ENCODE measurements at places on chromosomes 5 and 9. TPM values are rescaled to one million over a fixed set of nuclear protein-coding genes. Genes with fewer than 3 reads are reported as not detected.

The OSMR gene
- 33.0 TPM for total RNA-seq

The PKD2L2 gene
- not detected for total RNA-seq

The COL5A1 gene
- 78.6 TPM for total RNA-seq

GRCh38 chr9:134007150-134007549, 15.0 kb upstream of the VAV2 start:
- no peak for DNase-seq

GRCh38 chr5:135135530-135136226, 101.7 kb upstream of the PITX1 start:
- no peak for DNase-seq

- no peak for DNase-seq
These were observed 21.8 kb downstream of the MTMR12 start for GRCh38 chr5:32290922-32291321.

- no peak for DNase-seq
These were observed 91.8 kb upstream of the MTAP start for GRCh38 chr9:21710548-21711191.

DNA sequence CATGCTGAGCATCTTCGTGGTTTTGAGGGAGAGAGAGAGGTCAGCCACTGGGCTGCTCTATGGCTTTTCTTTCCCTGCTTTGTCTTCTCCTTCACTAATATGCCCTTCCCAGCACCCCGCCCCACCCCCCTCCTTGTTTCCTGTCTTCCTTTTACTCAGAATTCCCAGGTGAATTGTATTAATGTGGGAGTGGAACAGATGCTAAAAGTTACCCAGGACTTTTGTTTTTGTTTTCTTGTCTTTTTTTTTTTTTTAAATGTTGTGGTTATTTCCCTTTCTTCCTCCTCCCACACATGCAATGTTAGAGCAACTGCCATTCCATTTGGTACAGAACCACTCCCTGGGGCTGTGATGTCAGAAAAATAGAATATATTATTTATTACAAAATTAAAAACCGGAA, 442.7 kb upstream of the CD180 start:
- no peak for DNase-seq

GRCh38 chr5:116454417-116454927, 120.2 kb downstream of the SEMA6A start:
- DNase-seq = no peak

Measured in ovary (tissue), 10 donors.